ENCODE measurements at places on chromosomes 1 and 21. TPM values are rescaled to one million over a fixed set of nuclear protein-coding genes. Genes with fewer than 3 reads are reported as not detected.

Gene BARHL2
- total RNA-seq = not detected

Gene OR10Z1
- total RNA-seq = not detected

Gene ASCL5
- 0.12 TPM for total RNA-seq

Gene KNCN
- not detected for total RNA-seq

Gene USP33
- 61.1 TPM for total RNA-seq

All from mucosa of gallbladder (tissue), 1 donor.